Chondrocyte (in vitro differentiated cells): ENCODE measurements at places on chromosomes 13 and 19. TPM values are rescaled to one million over a fixed set of nuclear protein-coding genes. Genes with fewer than 3 reads are reported as not detected.

GRCh38 chr19:48967346-48968178 lies 2.5 kb downstream of the FTL start:
- H3K27ac ChIP-seq = peak overlapping the region; percentile 96
- no peak for DNase-seq
- no peaks in the 10 kb centered on the region for H3K27me3 ChIP-seq
- peak overlapping the region; percentile 93 for H3K4me3 ChIP-seq
- H3K4me1 ChIP-seq = peaks cover 51% of the 10 kb centered on the region

DNA sequence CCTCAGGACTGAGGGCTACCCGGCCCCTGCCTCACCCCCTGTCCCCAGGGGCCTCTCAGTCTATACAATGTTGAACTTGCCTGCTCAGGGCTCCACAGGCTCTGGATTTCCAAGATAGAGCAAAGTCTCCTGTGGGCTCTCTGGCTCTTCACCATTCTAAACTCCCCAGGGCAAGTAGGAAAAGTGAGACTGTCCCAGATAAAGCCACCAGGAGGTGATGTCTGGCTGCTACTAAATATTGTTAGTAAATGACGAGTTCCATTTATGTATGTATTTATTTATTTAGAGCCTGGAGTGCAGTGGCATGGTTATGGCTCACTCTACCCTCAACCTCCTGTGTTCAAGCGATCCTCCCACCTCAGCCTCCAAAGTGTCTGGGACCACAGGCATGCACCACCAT lies 73.6 kb upstream of the SIAH3 start:
- H3K27me3 ChIP-seq = no peaks in the 10 kb centered on the region
- DNase-seq = no peak
- no peak overlapping the region for H3K4me3 ChIP-seq

The EHD2 gene
- 304 to 497 TPM (median 493 TPM) in 3 replicates for total RNA-seq

DNA sequence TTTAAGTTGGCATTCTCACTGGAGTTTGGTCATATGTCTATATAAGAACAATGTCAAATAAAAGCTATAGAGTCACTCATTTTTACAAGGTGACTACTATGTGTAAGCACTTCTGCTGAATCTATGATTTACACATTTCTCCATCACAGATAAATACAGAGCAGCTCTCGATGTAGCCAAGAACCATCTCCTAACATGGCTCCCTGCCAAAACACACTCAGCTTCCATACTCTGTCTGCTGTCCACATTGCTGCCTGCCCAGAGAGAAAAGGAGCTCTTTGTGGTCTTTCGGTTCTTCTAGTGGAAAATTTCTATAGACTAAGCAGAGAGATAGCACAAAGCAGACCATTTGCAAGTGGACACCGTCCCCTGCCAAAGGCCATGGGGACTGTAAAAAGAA lies 190.9 kb upstream of the KLF12 start:
- peak overlapping the region; percentile 68 for H3K27ac ChIP-seq
- no peaks in the 10 kb centered on the region for H3K36me3 ChIP-seq
- no peaks in the 10 kb centered on the region for H3K27me3 ChIP-seq
- peak overlapping the region; percentile 56 for H3K4me3 ChIP-seq

DNA sequence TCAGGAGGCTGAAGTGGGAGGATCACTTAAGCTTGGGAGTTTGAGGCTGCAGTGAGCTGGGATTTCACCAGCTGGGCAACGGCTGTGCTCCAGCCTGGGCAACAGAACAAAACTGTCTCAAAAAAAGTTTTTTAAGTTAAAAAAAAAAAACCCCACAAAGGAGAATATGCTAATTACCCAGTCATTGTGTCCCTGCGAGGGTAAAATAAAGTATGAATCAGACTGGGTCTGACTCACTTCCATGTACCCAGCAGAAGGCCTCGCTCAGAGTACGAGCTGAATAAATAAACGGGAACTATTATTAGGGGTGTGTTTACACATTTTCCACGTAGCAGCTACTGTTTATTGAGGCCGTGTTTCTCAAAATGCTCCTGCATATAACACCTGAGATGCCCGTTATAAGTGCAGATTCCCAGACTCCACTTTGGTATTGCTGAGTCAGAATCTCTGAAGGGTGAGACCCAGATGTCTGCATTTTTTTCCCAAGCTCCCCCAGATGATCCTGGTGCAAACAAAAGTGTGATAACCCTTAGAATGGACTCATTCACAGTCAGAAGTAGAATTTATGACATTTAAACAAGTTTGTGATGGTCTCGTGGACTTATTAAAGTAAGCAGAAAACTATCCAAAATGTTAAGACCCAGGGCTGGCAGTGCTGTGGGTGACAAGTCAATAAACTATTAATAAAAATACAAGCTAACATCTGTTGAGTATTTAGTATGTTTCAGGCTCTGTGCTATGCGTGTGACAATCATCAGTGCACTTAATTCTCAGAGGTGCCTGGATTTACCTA lies 28.2 kb downstream of the KCNC3 start:
- no peak for DNase-seq
- no peak overlapping the region for H3K4me3 ChIP-seq
- H3K36me3 ChIP-seq = peaks cover 1% of the 10 kb centered on the region
- H3K4me1 ChIP-seq = peaks cover 10% of the 10 kb centered on the region
- peak overlapping the region; percentile 66 for H3K27ac ChIP-seq

The IGFL2 gene
- 0.55 to 1.3 TPM (median 0.64 TPM) in 3 replicates for total RNA-seq

The OR4F17 gene
- total RNA-seq = not detected in 3 replicates

DNA sequence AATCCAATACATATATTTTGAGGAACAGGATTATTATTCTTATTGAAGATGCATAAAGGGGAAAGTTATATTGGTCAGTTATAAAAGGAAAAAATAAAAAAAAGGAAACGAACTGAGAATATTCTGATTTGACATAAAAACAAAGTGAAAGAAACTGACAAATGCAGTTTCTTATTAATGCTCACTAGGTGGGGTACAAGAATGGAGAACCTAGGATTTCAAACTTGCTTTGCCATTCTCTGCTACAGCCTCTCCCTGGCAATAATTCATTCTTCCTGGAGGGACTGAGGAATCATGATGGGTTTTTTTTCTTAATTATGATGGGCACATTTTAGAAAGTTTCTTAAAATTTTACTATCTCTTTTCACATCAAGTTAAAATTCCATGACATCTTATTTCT lies 154.9 kb downstream of the PCDH9 start:
- no peaks in the 10 kb centered on the region for H3K36me3 ChIP-seq
- H3K27me3 ChIP-seq = no peaks in the 10 kb centered on the region
- DNase-seq = no peak
- H3K4me1 ChIP-seq = peaks cover 6% of the 10 kb centered on the region
- no peak overlapping the region for H3K4me3 ChIP-seq
- H3K27ac ChIP-seq = no peak overlapping the region

The CEACAM1 gene
- not detected in 3 replicates for total RNA-seq

The F10 gene
- 1.9 to 2.0 TPM in 2 of 3 replicates, not detected in the other for total RNA-seq

DNA sequence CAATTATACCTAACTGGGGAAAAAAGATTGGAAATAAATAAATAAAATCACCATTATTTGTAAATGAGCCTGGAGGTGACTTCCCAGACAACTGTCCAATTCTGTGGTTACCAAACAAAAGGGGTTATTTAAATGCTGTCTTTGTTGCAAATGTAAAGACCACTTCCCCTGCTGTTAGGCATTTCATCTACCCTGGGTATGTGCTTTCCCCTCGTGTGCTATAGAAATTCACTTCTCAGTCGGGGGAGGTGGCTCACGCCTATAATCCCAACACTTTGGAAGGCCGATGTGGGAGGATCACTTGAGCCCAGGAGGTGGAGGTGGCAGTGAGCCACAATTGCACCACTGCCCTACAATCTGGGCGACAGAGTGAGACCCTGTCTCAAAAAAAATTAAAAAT lies 101.9 kb upstream of the AKAP11 start:
- no peak overlapping the region for H3K27ac ChIP-seq
- H3K27me3 ChIP-seq = no peaks in the 10 kb centered on the region
- DNase-seq = no peak

DNA sequence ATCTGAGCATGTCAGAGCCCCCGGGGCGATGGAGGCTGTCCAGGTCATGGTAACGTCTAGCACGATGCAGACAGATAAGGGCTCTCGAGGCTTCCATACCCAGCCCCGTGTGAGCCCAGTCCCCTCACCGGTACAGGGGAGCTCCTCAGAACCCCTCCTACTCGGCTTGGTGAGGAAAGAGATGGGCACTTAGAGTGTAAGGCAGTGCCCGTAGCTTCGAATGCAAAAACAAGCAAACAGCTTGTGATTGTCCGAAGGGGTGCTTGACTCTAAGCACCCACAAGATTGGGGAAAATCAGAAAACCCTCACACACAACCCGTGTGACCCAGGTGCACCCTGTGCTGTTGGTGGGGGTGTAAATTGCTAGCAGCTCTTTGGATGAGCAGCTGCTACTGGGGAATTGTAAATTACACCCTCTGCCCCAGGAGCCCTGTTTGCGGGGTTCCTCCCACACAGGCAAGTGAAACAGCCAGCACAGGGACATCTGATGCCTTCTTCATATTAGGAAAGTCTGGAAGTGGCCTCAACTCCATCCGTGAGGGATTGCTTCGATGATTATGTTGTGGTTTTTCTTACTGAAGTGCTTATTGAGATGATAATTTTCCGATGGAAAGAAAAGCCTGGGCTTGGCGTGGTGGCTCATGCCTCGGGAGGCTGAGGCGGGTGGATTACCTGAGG lies 918 bp upstream of the PSPN start:
- no peak overlapping the region for H3K4me3 ChIP-seq
- no peak for DNase-seq
- peaks cover 17% of the 10 kb centered on the region for H3K36me3 ChIP-seq
- H3K27me3 ChIP-seq = no peaks in the 10 kb centered on the region

DNA sequence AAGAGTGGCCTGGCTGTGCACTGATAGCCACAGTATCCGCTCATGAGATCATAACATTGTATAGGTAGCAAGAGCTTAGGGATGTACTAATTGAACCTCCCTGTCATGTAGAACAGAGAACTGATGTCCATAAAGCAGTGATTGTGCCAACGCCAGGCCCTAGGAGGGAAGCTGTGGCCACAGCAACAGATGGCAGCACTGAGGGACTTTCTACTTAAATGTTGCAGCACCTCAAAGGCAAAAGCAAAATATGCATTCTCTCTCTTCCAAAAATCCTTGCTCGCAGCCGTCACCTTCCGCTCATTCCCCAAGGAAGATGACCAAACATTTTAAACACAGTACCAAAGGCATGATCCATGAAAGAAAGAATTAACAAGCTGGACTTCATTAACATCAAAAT lies 32.3 kb downstream of the COL4A1 start:
- H3K27ac ChIP-seq = peak overlapping the region; percentile 72
- peaks cover 28% of the 10 kb centered on the region for H3K36me3 ChIP-seq
- H3K27me3 ChIP-seq = no peaks in the 10 kb centered on the region
- peaks cover 94% of the 10 kb centered on the region for H3K4me1 ChIP-seq
- H3K4me3 ChIP-seq = no peak overlapping the region

The SWSAP1 gene
- total RNA-seq = 1.1 to 1.5 TPM (median 1.4 TPM) in 3 replicates

The C1QTNF9 gene
- total RNA-seq = not detected in 3 replicates

The ZNF93 gene
- total RNA-seq = 6.1 to 10.0 TPM (median 7.2 TPM) in 3 replicates

GRCh38 chr13:35723053-35723461 lies 246.6 kb upstream of the MAB21L1 start:
- peaks cover 21% of the 10 kb centered on the region for H3K4me1 ChIP-seq
- no peaks in the 10 kb centered on the region for H3K27me3 ChIP-seq
- H3K27ac ChIP-seq = no peak overlapping the region
- DNase-seq = no peak

DNA sequence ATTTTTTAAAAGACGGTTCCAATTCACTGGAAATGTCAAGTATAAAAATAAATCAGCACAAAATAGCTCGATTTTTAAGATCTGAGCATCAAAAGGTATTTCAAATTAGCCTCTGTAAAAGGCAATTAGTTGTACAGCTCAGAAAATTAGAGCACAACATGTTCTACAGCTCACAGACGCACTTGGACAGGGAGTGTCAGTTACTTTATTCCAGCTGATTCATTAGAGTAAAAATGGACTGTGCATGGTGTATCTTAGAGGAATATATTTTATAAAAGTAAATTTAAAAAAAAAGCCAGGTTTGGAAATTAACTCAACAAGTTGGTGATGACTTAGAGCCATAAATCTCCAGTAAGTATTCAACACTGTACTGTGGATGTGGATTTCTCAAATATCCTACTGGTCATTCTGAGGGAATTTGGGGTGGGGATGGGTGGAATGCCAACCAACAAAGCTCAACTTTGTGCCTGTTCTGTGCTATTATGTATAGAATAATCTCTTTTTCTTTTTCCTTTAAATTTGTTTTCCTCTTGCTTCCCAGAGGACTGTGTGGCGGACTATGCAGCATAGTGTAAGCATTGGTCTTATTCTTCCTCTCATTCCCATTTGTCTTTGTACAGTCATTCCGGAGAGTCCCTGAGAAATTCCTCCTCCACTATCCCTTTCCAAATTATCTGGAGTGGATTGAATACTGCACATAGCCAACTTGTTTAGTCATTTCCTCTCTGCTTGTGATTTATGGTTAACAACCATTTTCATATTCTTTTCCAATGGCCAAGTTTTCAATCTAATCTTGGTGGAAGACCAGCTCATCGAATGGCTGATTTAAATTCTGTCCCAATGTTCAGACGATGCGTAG lies 169.3 kb downstream of the DCT start:
- H3K27ac ChIP-seq = peak overlapping the region; percentile 84
- peaks cover 66% of the 10 kb centered on the region for H3K4me1 ChIP-seq
- no peaks in the 10 kb centered on the region for H3K27me3 ChIP-seq
- H3K4me3 ChIP-seq = no peak overlapping the region
- no peaks in the 10 kb centered on the region for H3K36me3 ChIP-seq

DNA sequence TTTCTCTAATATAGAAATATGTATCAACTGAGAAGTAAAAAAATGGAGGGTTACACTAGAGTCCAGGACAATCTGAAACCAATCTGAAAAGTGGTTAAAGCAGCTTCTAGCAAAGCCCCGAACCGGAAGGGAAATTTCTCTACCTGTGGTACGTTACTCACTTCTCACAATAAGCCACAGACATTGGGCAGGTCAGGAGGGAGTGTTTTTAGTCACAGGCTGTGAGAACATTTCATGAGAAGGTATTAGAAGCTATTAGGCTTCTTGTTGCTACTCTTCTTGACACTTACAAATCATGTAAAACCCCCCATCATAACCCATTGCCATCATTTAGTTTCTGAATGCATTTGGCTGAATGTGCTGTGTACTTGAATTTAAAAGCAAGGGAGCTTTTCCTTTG lies 120.9 kb downstream of the NUFIP1 start:
- H3K36me3 ChIP-seq = peaks cover 1% of the 10 kb centered on the region
- no peak for DNase-seq
- no peak overlapping the region for H3K27ac ChIP-seq

DNA sequence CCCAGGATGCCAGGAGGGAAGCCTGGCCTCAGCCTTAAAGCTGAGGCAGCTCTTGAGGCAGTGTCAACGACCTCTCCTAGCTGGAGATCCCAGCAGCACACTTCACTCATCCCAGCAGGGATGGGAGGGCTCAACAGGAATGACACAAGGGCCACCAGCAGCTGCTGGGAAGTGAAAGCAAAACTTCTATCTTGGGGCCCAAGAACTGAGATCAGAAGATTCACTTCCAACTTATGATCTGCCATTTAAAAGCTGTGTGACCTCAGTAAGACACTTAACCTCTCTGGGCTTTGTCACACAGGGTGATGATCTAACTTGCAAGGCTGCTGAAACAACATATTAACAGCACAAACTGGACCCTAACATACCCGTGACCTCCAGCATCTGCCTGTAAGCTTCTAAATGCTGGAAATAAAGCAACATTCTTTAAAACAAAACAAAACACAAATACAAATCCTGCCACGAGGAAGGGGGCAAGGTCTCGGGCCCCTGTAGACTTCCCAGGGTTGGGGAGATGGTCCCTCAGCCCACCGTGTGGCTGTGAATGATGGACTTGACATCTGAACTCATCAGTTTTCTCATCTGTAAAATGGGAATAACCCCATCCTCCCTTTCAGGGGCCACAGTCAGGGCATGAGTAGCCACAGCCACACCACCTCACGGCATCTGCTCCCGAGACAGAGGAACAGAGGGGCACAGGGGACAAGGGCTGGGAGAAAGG lies 22.7 kb downstream of the ELL start:
- no peak overlapping the region for H3K4me3 ChIP-seq
- H3K27me3 ChIP-seq = no peaks in the 10 kb centered on the region
- no peaks in the 10 kb centered on the region for H3K36me3 ChIP-seq
- H3K27ac ChIP-seq = peak overlapping the region; percentile 8
- DNase-seq = no peak
- H3K4me1 ChIP-seq = peaks cover 56% of the 10 kb centered on the region
